ENCODE measurements at places on chromosomes 2 and 18.

GRCh38 chr2:149931486-149931885 is 343.9 kb upstream of the MMADHC start:
- DNase-seq: no peak

- DNase-seq: no peak
These were observed 4.1 kb downstream of the KLHL30 start for GRCh38 chr2:238142382-238143205.

- DNase-seq: no peak
These were observed 20.3 kb downstream of the KCNK3 start for GRCh38 chr2:26712486-26713465.

DNA sequence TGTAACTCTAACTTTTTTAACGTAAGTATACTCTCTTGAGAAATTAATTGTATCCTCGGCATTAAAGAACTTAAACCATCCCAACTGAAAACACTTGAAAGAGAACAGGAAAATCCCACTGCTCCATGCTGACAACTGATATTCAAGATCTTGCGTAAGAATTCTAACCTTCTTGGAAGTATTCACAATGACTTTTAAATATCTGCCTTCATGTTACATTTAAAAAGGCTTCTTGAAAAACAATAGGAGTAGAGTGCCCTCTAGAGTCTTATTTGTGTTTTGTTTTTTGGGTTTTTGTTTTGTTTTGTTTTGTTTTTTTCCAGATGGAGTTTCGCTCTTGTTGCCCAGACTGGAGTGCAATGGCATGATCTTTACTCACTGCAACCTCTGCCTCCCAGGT is 65.4 kb upstream of the DNAJC10 start:
- no peak for DNase-seq

GRCh38 chr18:59990121-59990823 is 90.5 kb downstream of the PMAIP1 start:
- DNase-seq: no peak

GRCh38 chr2:12045864-12046291 is 299.4 kb downstream of the LPIN1 start:
- no peak for DNase-seq

- DNase-seq: no peak
These were observed 8.2 kb downstream of the IGFBP5 start for GRCh38 chr2:216687111-216687510.

DNA sequence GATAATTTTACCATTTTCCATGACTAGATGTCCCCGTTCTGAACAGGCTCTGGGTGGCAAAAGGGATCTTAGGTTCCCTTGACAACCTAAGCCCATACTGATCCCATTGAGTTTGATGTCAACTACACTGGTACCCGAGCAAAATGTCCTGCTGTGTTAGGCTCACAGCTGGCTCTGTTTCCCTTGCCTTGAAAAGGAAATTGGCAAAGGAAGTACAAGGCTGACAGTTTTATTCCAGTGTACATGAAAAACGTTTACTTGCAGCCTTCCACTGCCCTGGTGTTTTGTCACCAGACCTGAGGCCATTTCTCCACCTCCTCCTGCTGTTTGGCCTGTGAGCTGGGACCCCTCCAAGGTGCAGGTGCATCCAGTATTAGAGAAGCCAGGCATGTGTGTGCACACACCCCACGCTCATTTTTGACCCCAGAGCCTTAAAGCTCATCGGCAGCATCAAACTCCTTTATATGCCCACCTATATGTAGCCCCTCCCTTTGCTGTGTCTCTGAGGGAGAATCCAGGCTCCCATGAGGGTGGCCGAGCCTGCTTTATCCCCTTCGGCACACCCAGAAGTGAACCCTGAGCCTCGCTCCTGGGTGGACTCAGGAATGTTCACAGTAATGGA is 171.3 kb downstream of the NDUFA10 start:
- DNase-seq: no peak

DNA sequence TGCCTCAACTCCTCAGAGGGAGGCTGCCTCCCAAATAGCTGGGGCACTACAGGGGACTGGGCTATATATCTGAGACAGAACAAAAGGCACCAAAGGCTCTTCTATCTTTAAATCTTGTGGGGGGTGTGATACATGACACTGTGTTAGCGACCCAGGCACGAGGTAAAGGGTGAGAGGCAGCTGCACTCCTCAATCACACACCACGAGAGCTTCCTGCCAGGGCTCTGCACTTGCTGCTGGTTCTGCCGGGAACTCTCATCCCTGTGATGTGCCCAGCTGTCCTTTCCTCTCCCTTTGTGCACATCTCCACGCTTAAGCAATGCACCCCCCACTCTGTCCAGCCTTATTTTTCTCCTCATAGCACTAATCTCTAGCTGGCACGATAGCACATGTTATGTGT is 32.4 kb downstream of the NPC1 start:
- DNase-seq: no peak

- no peak for DNase-seq
These were observed 99.7 kb upstream of the MGAT4A start for GRCh38 chr2:98830571-98831145.

DNA sequence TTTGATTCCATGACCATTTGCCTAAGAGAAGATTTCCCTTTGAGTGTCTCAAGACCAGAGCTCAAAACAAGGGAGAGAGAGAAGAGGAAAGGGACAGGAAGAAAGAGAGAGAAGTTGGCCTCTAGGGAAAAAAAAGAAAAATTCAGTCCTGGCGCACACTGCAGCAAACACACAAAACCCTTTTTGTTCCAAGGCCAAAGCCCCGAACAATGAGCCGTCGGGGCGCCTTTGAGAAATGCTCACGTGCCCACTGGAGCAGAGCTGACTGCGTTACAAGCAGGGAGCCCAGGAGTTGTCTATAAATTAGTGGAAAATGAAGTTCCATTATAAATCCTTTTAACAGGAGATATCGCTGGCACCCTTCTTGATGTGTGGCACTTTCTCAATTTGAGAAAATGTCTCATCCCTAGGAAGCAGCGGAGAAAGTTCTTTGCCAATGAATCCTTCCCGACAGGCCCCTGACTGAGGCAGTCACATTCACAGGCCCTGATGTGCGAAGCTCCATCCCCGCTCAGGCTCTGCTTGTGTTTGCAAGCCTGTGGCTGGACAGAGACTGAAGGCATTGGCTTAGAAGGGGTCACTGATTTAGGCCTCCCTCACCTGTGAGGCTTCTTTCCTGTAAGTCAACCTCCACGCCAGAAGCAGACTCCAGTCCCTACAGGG is 32.1 kb upstream of the NCKAP5 start:
- no peak for DNase-seq

GRCh38 chr2:76544901-76545300 is 834.2 kb upstream of the GCFC2 start:
- DNase-seq: no peak

DNA sequence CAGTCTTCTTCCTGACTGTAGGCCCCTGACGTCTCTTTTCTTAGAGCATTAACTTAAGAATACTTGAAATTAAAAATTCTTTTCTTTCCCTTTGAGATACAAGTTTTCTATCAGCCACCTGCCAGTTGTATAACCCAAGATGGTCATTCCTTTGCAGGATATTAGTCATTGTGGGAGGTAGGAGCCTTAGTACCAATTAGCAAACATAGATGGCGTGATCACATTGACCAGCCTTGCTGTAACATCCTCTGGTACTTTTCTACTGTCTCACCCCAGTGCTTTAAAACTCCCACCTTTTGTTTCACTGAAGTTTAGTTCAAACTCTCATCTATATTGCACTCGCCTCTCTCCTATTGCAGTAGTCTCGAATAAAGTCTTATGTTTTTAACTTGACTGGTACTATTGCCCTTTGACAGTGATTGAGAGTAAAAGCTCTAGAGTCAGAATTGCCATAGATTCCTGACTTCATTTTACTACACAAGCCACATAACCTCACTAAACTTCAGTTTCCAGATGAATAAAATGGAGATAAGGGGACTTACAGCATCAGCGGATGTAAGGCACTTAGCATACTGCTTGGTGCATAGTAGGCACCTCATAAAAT is 74.1 kb downstream of the VRK2 start:
- no peak for DNase-seq

DNA sequence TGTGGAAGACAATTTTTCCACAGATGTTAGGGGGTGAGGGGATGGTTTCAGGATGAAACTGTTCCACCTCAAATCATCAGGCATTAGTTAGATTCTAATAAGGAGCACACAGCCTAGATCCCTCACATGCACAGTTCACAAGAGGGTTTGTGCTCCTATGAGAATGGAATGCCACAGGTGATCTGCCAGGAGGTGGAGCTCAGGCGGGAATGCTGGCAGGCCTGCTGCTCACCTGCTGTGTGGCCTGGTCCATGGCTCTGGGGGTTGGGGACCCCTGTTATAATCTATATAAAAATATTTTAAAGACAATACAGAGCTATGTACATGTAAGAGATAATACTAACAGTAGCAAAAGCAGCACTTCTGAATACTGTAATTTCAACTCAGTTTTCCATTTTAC is 19.2 kb downstream of the CWC22 start:
- DNase-seq: no peak

GRCh38 chr2:176891105-176891504 is 321.5 kb upstream of the HNRNPA3 start:
- DNase-seq: no peak

DNA sequence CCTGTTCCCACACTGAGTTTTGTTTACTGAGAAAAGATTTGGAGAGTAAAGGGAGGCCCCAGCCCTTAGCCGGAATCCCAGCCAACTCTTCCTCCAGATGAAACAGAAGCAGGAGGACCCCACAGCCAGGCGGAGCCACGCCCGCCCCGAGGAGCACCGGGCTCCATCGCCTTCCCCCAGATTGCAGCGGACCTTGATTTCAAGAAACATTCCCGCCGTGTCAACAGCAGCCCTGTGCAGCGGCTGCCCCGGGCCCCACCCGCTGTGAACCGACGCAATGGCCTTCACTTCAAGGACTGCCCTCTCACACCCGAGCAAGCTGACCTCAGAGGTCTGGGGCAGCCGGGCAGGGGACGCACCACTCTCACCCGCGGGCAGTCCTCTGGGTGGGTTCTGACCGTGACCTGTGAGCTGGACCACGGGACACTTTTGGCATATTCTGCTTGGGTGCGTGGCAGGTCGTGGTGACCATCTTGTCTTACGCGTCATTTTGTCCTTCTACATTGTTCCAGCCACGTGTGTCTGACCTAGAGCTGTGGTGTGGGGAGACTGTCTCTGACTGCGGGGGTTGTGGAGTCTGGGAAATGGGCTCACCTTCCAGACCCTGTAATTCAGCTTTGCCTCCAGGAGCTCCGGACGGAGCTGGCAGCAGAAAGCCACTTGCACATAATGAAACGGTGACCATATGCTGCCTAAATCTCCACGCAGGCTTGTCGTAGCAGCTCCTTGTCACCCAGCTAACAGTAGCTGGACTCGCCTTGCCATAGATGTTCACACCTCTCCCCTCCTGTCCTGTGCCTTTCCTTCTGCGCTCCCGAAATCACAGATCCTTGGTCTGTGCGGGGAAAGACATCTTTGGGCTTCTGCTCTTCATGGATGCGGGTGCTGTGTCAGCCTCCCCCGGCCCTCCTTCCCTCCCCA is 32.0 kb upstream of the INHBB start:
- DNase-seq: no peak

- DNase-seq: no peak
These were observed 101.0 kb upstream of the NT5C1B start for GRCh38 chr2:18690342-18690741.

GRCh38 chr2:37748541-37748940 is 77.1 kb upstream of the CDC42EP3 start:
- no peak for DNase-seq

- DNase-seq: no peak
These were observed 541.2 kb downstream of the NUP35 start for GRCh38 chr2:183665425-183665824.

GRCh38 chr2:121960251-121960650 is 204.8 kb downstream of the TSN start:
- DNase-seq: peak; percentile 16

DNA sequence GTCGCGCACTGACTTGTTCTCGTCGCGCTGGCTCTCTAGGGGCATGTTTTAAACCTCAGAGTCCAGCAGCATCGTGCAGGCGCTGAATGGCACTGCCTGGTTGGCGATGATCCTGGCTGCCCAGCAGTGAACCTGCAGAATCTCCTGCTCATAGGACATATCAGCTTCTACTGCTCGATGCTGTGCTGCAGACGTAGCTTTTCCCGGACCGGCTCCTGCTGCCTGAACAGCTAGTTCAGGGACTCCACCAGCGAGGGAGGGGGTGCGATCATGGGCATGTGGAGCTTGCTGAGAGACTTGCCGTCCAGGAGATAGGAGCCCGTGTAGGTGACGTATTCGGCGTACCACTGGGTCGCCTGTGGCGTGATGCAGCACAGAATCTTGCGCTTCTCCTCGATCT is 890.0 kb upstream of the LRRTM1 start:
- no peak for DNase-seq

DNA sequence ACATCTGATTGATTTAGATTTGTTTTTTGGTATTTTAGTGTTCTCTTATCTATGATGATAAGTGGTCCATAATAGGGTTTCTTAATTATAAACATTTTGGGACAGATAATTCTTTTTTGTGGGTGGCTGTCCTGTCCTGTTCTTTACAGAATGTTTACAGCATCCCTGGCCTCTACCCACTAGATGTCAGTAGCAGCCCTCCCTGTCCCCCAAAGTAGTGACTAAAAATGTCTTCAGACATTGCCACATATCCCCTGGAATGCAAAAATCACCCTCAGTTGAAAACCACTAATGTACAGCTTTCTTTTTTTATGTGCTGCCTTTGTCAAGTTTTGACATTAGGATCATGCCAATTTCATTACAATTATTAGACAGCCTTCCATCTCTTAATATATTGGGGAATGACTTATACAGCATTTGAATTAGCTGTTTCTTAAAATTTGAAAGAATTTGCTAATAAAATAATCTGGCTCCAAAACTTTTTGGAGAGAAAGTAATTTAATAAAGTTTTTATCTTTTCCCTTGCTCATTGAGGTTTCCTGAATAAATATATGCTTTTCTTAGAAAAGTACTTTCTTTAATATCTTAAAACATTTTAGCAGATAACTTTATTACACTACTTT is 19.5 kb downstream of the WIPF1 start:
- DNase-seq: no peak

DNA sequence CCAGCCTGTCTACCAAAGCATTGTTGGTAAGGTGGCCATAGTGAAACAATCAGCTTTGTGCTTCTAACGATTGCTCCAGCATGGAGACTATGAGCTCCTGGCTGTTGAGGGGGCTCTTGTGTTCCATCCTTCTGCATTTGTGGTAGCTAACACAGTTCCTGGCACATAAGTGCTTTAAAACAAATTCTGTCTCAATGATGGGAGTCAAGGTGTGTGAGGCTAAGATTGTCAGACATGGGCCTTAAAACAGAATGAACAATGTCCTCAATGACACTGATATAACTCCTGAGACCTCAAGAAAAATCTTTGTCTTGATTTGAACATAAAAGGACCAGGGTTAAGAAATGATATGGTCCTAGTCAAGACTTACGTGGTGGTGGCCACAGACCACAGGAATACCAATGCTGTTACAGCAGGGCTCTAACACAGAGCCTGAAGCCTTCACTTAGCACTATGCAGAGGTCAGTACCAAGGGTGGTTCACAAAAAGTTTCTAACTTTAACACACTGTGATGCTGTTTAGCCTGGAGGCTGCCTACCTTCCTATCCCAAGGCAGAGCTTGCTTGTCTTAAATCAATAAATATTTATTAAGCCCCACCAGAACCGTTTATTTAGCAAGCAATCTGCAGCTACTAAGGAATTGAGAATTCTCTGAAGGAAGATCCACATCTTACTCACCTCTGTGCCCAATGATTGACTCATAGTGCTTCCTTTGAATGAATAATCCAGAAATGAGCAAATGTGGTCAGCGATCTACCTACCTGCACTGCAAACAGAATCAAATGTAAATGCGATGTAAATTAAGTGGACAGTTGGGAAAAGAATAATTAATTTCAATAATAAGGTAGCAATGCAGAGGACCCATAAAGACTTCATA is 35.1 kb downstream of the EVA1A start:
- no peak for DNase-seq
